ENCODE measurements at places on chromosomes 16 and 17.

- H3K4me3 ChIP-seq = no peak overlapping the region
- DNase-seq = no peak
- no peaks in the 10 kb centered on the region for H3K27me3 ChIP-seq
- H3K36me3 ChIP-seq = peaks cover 20% of the 10 kb centered on the region
- no peak overlapping the region for H3K27ac ChIP-seq
- H3K4me1 ChIP-seq = peaks cover 41% of the 10 kb centered on the region
These were observed 669 bp upstream of the DCTPP1 start for GRCh38 chr16:30430428-30430970.

DNA sequence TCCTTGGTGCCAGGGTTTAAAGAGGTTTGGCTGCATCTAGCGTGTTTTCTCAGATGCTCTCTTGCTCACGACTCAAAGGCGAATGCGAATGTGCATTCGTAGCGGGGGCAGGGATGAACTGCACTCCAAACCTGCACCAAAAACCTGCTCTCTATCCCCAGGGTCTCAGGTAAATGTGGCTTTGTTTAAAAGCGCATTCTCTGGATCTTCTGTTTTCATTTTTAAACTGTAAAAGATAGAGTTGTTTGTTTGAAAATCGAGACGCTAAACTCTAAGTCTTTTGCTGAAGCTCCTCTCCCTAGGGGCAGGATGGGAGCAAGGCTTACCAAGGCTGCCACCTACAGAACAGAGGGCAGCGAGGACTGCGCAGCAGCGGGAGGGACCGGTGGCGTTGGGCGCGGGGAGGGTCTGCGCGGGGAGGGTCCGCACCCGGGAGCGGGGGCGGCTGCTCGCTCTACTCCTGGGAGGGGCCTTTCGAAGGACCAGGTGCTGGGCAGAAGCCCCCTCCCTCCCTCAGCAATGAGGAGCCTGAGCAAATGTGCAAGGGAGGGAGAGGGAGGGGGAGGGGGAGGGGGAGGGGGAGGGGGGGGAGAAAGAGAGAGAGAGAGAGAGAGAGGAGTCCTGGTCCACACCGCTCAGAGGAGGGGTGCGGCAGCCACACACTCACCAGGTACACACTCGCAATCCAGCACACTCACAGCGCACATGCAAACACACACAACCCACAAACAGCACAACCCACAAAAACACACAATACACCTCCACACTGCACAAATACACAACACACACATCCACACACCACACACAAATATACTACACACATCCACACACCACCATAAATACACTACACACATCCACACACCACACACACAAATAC lies 142.8 kb downstream of the GRIN2A start:
- no peaks in the 10 kb centered on the region for H3K27me3 ChIP-seq
- peaks cover 2% of the 10 kb centered on the region for H3K4me1 ChIP-seq
- no peaks in the 10 kb centered on the region for H3K36me3 ChIP-seq
- H3K27ac ChIP-seq = no peak overlapping the region

DNA sequence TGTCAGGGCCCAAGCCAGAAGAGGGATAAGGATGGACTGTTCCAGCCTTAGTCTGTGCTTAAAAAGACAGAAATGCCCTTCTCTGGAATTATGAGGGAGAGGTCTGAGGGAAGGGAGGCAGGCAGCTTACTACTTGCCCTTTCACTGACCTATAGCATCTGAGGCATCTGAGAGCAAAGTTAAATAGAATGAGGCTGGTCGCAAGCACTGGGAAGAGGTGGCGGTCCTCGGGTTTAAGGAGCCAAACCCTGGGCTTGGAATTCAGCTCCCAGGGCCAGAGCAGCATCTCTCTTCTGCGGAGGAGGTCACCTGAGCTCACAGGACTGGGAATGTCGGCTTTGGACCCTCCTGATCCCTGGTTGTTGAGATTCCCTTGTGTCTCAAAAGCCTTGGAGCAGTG lies 3.1 kb upstream of the LIMD2 start:
- peak overlapping the region; percentile 96 for H3K4me3 ChIP-seq
- DNase-seq = no peak
- H3K36me3 ChIP-seq = peaks cover 57% of the 10 kb centered on the region
- peaks cover 60% of the 10 kb centered on the region for H3K4me1 ChIP-seq
- H3K27ac ChIP-seq = peak overlapping the region; percentile 99
- no peaks in the 10 kb centered on the region for H3K27me3 ChIP-seq

DNA sequence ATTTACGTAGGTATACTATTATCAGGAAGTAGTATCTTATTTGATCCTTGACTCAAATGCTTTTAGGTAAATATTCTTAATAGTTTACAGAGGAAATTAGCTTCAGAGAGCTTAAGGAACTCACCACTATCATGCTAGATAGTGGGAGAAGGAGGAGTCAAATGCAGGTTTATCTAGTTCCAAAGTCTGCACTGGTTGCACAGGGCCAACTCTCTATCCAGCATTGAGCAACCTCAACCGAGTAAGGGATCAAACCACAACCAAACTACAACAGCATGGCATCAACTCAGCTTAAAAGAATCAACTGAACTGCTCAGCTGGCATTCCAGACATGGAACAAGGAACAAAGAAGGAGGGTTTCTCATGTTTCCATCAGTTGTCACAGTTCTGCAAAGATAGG lies 306.0 kb downstream of the MAF start:
- no peak for DNase-seq
- H3K36me3 ChIP-seq = peaks cover 2% of the 10 kb centered on the region
- peaks cover 9% of the 10 kb centered on the region for H3K4me1 ChIP-seq
- H3K27me3 ChIP-seq = peaks cover 4% of the 10 kb centered on the region
- H3K4me3 ChIP-seq = no peak overlapping the region

DNA sequence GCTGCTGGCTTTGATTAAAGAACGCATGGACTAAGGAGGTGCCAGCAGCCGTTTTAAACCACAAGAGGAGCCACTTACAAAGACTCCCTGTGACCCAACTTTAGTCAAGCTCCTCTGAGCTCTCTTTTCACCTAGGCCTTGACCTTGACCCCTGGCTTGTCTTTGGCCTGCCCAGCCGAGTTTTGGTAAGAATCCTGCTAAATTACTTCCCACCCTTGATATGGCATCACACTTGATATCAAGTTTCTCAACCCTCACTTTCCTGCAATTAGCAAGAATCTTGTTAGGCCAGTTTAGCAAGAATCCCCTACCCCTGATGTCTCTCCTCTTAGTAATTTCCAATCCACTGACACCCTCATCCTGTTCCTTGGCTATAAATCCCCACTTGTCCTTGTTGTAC lies 232.8 kb upstream of the SALL1 start:
- no peak overlapping the region for H3K4me3 ChIP-seq
- no peaks in the 10 kb centered on the region for H3K4me1 ChIP-seq
- H3K27ac ChIP-seq = no peak overlapping the region
- H3K36me3 ChIP-seq = no peaks in the 10 kb centered on the region
- no peak for DNase-seq
- H3K27me3 ChIP-seq = no peaks in the 10 kb centered on the region

- H3K36me3 ChIP-seq = peaks cover 3% of the 10 kb centered on the region
- H3K27me3 ChIP-seq = peaks cover 53% of the 10 kb centered on the region
- H3K27ac ChIP-seq = no peak overlapping the region
- H3K4me1 ChIP-seq = peaks cover 1% of the 10 kb centered on the region
- no peak for DNase-seq
- no peak overlapping the region for H3K4me3 ChIP-seq
These were observed 6.6 kb upstream of the SALL1 start for GRCh38 chr16:51157698-51158097.

DNA sequence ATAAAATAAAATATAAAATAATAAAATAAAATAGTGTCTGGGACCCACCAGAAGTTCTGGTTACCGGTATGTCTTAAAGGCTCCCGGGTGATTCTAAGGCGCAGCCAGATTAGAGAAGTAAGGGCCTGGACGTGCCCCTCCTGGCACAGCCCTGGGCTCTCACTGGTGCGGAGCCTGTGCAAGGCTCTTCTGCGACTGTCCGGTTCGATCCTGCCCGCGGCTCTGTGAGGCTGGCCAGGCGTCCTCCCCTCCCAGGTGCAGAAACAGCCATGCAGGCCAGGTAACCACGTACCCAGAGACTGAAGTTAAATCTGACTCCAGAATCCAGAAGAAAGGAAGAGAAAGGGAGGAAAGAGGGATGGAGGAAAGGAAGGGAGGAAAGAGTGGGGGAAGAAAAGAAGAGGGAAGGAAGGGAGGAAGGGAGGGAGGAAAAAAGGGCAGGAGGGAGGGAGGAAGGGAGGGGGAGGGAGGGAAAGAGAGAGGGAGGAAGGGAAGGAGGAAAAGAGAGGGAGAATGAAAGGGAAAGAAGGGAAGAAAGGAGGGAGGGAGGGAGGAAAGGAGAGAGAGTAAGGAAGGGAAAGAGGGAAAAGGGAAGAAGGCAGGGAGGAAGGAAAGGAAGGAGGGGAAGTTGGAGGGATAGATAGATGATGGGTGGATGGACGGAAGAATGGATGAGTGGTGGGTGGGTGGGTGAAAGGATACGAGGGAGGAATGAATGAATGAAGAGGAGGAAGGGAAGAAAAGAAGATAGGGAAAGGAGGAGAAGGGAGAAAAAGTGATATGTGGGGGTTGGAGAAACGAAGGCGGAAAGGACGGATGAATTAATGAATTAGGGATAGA lies 42.3 kb downstream of the C16orf82 start:
- no peak overlapping the region for H3K27ac ChIP-seq
- no peak for DNase-seq
- no peaks in the 10 kb centered on the region for H3K27me3 ChIP-seq
- H3K4me3 ChIP-seq = peak overlapping the region; percentile 31

DNA sequence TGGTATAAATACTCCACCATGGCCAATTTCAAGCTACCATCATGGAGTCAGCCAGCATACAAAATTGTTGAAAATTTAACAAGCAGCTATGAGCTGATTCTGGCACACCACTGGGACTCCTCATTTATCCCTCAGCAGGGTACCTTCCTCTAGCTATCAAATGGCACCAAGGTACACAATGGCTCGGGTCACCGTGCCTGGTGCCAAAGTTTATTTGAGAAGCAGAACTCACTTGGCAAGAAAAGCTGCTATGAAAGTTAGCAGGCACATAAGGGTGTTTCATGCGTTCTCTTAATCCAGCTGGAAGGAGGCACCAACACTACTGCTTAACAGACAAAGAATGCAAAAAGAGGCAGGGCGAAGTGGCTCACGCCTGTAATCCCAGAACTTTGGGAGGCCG lies 51.6 kb downstream of the IKZF3 start:
- peaks cover 61% of the 10 kb centered on the region for H3K4me1 ChIP-seq
- DNase-seq = no peak
- peak overlapping the region; percentile 65 for H3K27ac ChIP-seq

- peaks cover 8% of the 10 kb centered on the region for H3K36me3 ChIP-seq
- no peak overlapping the region for H3K27ac ChIP-seq
- H3K4me3 ChIP-seq = no peak overlapping the region
- H3K27me3 ChIP-seq = no peaks in the 10 kb centered on the region
- no peak for DNase-seq
These were observed 2.7 kb upstream of the AP1G1 start for GRCh38 chr16:71811261-71811803.

DNA sequence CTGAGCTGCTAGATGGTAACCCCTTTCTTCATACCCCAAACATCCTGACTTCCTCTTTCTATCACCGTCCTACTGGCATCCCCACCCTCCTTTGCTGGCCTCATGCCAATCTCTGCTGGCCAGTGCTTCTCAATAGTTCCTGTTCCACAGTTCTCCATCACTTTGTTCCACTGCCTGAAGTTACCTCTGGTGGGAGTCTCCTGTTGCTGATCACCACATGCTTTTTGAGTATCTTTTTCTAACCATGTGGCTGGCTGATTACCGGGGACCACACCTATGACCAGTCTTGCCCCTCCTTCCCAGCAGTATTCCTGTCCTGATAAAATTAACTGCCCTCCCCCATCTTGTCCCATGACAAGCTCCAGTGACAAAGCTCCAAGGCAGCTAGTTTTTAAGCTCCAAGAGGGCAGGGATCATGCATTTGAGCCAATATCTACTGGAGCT lies 380.4 kb upstream of the CCL2 start:
- no peak overlapping the region for H3K4me3 ChIP-seq
- H3K4me1 ChIP-seq = no peaks in the 10 kb centered on the region
- no peak overlapping the region for H3K27ac ChIP-seq
- DNase-seq = no peak

DNA sequence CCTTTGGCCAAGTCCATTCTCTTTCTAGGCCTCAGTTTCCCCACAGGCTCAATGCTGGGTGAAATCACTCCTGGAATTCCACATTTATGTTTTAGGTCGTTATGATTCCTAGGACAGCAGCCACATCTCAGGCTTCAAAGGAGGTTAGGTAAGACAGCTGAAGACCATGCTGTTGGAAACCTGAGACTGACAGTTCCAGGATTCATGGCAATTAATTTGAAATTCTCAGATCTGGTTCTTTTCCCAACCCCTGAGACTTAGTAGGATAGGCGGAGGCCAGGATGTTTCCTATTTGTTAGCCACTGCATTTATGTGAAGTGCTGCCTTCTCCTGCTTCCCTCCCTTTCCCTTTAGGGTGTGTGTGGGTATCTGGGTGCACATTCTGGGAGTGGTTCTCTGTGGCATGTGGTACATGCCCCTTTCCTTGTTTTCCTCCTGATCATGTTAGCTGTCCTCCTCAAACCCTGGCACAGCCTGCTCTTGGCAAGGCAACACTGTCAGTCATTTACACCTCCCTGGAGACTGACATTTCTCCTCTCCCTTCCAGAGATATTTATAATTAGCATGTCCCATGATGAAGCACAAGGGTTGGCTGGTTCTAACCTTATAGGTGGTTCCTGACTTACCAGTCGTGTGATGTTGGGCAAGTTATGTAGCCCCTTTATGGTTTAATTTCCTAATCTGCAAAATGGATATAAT lies 91.4 kb upstream of the SALL1 start:
- DNase-seq = no peak
- H3K4me3 ChIP-seq = no peak overlapping the region
- no peaks in the 10 kb centered on the region for H3K27me3 ChIP-seq
- H3K4me1 ChIP-seq = no peaks in the 10 kb centered on the region
- no peak overlapping the region for H3K27ac ChIP-seq

DNA sequence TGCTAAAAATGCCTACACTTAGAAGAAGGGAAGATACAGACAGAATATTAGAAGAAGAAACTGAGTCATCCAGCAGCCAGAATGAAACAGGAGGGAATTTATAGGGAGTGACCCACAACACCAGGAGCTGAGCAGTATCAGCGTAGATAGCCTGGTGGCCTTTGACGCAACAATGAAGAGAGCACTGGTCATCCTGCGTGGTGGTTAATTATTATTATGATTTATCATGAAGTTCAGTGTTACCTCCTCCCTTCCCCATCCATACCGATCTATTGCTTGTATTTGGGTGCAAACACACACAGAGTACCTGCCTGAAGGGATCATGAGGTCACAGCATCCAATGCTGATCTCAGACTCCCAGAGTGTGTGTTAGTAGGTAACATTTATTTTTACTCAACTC lies 38.5 kb downstream of the ERCC4 start:
- H3K4me3 ChIP-seq = no peak overlapping the region
- H3K36me3 ChIP-seq = no peaks in the 10 kb centered on the region
- peak overlapping the region; percentile 14 for H3K27ac ChIP-seq
- DNase-seq = no peak

GRCh38 chr17:14794961-14795360 lies 470.2 kb downstream of the PMP22 start:
- H3K36me3 ChIP-seq = no peaks in the 10 kb centered on the region
- no peak overlapping the region for H3K4me3 ChIP-seq
- H3K27ac ChIP-seq = no peak overlapping the region
- peaks cover 4% of the 10 kb centered on the region for H3K27me3 ChIP-seq
- no peaks in the 10 kb centered on the region for H3K4me1 ChIP-seq
- no peak for DNase-seq
